ENCODE measurements at places on chromosomes 3 and 15.
A peak's percentile ranks its signal among the peaks of the same experiment; 100 is the strongest.

- no peak for DNase-seq
Observed at GRCh38 chr3:127615631-127616305, 13.2 kb upstream of the PODXL2 start.

DNA sequence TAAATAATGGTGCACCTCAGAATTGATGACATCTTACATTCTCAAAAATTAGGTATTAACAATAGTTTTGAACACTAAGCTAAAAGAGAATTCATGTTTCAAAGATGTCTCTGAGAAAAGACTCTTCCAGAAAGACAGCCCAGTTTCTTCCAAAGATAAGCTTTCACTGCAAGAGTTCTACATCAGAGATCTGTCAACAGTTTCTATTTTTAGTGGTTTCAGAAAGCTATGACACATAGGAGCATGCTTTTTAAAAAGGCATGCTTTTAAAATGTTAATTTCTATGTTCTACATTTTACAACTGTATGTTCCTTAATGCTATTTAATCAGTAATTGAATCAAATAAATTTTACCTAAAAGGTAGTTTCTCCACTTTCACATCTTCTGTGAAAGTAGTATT, 88.2 kb downstream of the PLOD2 start:
- no peak for DNase-seq

- DNase-seq = no peak
Observed at GRCh38 chr3:78004571-78004970, 964.7 kb downstream of the ROBO2 start.

DNA sequence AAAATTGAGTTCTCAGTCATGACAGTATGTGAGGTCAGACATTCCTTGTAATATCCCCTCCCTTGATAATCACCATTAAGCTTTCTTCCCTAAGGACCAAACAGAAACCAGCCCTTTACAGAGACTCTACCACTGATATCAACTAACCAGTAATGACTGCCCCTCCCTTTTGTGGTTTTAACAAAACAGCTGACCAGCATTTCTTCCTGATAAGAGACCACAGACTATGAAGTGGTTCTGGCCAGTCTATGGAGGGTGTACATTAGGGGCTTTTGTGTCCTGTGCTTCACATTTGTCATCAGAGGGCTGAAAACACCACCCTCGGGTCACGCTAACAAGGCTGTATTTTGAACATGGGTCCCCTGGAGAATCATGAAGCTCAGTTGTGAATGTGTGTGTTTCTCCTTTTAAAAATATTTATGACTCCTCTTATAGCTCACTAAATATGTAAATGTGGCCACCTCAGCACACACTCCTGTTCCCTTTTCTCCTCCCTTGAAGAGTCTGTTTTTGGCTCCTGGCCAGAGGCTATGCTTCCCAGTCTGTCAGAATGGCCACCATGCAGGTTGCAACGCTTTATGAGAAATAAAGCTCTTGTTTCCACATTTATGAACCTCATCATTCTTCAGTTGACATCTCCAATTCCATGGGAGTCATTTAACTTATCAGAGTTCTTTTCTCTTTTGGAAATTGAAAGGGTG, 239.3 kb downstream of the CPNE4 start:
- DNase-seq = no peak

GRCh38 chr15:97482521-97482920, 478.0 kb upstream of the ARRDC4 start:
- DNase-seq = no peak

DNA sequence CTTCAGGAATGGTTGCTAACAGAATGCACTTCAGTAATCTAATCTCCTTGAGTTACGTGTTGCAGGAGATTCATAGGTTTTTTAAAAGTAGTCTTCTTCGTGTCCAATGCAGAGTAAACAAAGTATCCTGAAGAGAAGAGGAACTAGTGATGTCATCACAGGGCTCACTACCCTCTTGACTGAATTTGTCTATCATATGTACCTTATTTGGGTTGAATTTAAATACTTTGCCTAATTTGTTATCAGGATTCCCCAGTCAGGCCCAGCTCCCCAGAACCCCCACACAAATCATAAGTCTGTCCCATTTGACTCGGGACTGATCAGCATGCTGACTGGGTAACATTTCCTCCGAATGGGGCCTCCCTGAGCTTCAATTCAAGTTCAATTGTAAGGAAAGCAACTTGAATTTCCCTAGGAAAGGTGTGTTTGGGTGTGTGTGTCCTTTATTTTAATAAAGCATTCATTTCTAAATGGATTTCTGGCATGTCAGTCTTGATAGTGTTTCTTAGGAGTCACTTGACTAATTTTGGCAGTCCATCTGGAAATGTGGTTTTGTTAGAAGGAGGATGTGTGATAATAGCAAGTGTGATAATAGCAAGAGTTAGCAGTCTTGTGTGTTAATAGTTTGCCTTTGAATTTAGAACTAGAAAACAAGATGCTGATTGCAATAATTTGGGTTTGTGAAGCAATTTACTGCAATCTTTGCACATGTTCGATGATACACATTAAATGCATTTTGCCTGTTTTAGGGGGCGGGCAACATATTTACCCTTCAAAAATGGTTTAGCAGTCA, 21.9 kb downstream of the OXNAD1 start:
- no peak for DNase-seq

DNA sequence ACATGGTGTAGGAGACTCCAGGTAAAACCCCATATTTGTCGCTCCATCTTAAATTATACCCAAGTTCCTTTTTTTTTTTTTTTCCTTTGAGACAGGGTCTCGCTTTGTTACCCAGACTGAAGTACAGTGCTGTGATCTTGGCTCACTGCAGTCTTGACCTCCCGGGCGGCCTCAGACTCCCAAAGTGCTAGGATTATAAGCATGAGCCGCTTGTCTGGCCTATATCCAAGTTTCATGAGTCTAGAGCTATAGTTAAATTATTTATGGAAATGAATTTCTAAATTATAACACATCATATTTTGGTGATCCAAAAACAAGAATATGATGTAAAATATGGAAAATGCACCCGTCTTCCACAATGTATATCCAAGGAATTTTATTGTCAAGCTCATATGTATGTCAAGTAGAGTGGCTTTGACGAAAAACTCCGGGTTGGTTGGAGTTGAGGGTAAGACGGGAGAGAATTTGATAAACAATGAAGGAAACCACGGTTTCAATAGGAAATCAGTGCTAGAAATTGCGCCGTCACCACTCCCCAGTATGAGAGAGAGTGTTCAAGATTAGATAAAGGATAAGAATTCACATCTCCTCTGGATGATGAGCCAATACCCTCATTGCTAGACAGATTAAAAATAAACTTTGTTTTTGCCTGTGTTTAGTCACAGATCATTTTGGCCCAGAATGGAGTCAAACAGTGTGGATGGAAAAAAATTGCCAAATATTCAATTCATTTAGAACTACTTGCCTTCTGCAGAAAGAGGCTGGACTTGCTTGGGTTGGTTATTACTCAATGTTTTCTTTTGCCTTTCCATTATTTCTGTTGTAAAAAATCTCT, 209.2 kb upstream of the NR2F2 start:
- no peak for DNase-seq

DNA sequence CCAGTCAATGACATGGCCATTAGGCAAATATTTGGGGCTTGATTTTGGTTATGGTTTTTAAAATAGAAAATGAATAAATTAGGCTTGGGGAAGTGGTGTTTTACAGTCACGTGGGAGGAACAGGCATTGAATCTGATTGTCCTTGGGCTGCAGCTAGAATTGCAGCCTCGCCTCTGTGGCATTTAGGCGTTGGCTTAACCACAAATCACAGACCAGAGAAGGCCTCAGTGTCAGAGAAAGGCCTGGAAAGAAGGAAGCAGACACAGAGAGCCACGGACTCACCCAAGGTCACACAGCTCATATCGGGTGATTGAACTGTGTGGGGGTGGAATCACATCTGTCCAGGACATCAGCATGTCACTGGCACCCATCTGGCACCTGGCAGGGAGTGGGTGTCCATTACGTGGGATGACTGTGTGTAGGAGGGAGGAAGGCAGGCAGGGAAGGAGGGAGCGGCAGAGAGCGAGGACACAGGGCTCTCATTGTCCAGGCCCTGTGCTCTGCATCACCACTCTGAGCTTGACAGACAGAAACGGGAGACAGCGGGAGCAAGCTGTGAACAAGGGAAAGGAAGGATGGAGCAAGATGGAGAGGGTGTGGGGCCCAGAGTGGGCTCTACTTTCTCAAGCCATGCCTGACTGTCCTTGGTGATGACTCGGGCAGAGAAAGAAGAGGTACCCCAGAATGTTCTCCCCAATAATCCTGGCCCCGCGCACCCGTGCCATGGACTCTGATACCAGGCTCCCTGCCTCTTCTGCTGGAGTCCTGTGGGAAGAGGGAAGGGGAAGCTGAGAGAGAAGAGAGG, 186.4 kb downstream of the FAM43A start:
- no peak for DNase-seq

DNA sequence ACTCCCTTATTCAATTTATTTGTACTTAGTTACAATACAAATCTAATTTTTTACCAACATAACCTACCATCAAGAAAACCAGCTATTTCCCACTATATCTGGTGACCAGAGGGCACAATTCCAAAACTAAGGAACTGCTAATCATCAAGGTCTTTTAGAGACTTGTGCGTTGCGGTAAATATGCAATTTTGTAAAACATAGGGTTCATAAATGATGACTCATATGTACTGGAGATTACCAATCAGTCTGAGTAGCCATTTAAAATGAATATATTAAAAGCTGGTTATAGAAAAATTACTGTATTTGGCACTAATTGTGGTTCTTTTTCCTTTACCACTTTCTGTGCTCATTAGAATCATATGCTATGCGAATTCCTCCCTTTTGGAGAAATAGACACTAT, 859.6 kb downstream of the ROBO1 start:
- no peak for DNase-seq

DNA sequence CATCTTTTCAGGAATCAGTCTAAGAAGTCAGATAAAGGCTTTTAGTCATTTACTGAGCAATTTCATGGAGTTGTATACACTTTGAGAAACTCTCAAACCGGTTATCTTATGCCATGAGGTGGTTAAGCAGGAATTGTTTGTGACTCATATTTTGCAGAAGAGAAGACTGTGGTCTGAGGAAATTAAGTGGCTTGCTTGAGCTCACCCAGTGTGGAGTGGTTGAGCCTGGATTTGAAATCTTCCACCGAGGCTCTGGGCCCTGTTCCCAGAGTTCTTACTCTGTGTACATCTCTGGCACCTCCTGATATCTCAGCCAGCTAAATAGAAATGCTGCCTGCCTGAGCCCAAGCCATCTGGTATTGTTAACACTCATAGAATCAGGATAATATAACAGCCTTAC, 37.8 kb upstream of the BCL6 start:
- peak; percentile 27 for DNase-seq

DNA sequence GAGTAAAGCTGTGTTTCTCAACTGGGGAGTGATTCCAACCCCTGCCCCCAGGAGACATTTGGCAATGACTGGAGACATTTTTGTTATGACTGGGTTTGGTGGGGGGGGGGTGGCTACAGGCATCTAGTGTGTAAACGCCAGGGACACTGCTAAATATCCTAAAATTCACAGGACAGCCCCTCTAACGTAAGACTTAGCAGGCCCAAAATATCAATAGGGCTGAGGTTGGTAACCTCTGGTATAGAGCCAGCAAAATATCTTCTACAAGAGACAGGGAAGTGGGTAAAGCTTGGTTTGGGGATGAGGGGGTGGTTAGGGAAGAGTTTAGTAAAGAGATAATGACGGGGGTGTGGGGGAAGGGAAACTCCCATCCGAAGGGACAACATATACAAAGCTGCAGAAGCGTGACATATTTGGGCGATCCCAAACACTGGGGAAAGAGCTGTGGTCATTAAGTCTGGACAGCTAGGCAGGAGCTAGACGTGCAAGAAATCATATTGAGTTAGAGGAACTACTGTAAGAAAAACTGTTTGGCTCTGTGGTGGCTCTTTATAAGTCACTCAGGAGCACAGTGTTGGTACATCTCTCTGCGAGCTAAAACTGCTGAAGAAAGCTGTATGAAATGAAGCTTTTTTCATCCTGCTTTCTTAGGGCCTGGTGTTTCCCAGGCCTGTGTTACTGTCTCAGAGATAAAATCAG, 697 bp upstream of the TRIM69 start:
- DNase-seq = peak; percentile 82

- no peak for DNase-seq
Observed at GRCh38 chr3:63202529-63202928, 75.6 kb upstream of the SYNPR start.

DNA sequence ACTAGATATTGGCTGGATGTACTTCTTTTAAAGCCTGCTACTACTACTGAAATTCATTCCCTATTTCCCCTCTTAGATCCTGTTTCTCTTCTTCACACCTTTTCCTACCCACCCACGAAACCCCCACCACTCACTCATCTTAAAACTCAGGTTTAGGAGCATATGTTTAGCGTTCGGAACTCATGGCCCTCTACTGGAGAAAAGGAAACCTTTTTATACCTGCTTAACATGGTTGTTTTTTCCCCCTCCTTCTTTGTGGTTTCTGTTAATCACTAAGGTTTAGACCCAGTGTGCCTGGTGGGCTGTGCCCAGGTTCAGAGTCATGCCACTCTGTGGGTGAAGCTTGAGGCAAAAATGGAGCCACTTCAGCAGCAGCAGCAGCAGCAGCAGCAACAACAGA, 2.6 kb downstream of the ARID3B start:
- DNase-seq = peak; percentile 48

DNA sequence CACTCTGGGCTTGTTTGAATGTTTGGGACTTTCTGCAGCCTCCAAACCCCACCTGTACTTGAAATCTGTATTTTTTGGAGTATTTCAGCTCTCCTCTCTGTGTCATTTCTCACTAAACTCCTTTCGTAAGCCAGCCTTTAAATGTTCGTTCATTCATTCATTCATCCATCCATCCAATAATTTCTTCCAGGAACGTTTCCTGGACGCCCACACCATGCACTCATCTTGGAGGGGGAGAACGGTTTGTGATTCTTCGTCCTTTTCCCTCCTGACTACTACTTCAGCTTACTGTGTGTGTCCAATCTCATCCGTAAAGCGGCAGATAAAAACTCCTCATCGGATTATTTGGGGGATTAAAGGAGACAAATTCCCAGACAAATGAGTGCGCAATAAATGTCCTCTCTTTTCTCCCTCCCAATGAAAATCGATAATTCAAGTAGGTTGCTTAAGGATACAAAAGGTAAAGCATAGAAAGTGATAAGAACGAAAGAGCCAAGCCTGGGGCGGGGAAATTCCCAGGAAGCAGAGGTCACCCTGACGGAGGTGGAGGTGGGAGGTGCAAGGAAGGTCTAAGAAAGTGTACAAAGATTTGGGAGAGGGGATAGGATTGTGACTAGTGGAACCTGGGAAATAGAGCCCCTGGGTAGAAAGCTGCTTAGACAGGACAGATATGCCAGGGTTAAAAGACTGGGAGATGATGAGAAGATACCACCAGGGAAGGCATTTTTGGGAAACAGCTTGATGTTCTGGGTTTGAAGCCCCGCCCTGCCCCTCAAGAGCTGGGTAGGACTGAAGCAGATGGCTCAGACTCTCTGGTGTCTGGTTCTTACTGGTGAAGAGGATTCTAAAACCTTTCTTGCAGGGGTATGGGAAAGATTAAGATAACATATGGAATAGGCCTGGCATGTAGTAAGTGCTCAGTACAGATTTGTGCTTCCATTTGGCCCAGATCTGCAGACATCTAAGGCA, 896 bp upstream of the KLHL25 start:
- peak; percentile 16 for DNase-seq
